Stimulated activated CD8-positive, alpha-beta memory T cell treated with anti-CD3 and anti-CD28 coated beads, Interleukin-7, amount 100 ng/mL, for 24 hours (primary cell): ENCODE measurements at places on chromosomes 4 and X.

- no peak for DNase-seq
Observed at GRCh38 chr4:123823244-123823643, 426.6 kb downstream of the SPRY1 start.

- no peak for DNase-seq
Observed at GRCh38 chr4:30912098-30912714, 192.0 kb downstream of the PCDH7 start.

DNA sequence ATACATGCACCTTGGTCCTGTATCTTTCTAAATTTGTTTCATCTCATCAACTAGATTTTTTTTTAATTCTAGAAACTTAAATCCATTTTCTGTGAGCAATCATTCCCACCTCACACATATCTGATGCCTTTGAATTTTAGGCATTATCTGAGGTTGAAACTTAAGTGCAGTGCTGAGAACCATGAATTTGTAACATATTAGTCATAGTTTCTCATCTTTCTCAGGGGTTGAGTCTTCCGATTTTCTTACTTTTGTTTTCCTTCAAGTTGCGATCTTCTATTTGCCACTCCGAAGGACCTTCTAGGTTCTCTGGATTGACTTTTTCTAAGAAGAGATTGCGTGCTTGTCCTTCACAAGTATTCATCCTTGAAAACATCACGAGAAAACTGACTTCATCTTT lies 3.7 kb upstream of the NR0B1 start:
- no peak for DNase-seq

DNA sequence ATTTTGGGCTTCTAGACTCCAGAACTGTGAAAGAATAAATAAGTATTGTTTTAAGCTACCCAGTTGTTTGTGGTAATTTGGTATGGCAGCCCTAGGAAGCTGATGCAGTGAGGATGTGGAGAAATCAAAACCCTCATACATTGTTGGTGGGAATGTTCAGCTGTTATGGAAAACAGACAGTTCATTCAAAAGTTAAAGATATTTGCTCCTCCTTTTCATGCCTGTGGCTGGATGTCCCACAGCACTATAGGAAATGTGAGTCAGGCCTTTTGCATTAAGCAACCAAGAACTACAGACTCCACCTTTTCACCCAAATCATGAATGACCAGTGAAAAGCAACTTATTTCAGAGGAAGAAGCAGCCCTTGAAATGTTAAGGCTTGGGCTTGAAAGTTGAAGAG lies 6.7 kb downstream of the BBS12 start:
- DNase-seq, result no peak

- DNase-seq, result no peak
Observed at GRCh38 chrX:20037186-20037585, 46.3 kb upstream of the BCLAF3 start.

DNA sequence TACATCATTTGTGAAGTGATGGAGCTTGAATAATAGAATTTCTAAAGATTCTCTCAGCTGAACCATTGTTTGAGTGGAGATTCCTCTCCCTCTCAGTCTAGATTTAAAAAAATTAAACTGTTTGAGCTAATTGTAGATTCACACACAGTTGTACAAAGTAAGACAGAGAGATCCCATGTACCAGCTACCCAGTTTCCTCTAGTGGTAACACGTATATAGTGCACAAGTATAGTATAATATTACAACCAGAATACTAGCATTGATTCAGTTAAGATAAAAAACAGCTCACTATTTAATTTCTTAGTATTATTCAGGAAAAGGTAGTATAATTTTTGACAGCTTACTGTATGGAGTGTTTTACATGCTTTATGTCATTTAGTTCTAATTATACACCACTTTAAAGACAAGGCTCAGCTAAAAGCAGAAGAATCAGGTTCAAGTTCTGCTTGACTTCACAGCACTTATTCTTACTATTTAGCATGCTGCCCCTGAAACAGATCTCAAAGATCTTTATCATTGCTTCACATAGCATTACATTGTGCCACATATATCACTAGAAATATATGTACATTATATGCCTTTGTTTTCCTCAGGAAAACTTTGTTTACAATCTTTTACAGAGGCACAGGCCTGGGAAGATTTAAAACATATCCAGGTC lies 136.1 kb downstream of the SNCA start:
- DNase-seq, result no peak

GRCh38 chr4:164081801-164082200 lies 587.3 kb downstream of the TMA16 start:
- no peak for DNase-seq

DNA sequence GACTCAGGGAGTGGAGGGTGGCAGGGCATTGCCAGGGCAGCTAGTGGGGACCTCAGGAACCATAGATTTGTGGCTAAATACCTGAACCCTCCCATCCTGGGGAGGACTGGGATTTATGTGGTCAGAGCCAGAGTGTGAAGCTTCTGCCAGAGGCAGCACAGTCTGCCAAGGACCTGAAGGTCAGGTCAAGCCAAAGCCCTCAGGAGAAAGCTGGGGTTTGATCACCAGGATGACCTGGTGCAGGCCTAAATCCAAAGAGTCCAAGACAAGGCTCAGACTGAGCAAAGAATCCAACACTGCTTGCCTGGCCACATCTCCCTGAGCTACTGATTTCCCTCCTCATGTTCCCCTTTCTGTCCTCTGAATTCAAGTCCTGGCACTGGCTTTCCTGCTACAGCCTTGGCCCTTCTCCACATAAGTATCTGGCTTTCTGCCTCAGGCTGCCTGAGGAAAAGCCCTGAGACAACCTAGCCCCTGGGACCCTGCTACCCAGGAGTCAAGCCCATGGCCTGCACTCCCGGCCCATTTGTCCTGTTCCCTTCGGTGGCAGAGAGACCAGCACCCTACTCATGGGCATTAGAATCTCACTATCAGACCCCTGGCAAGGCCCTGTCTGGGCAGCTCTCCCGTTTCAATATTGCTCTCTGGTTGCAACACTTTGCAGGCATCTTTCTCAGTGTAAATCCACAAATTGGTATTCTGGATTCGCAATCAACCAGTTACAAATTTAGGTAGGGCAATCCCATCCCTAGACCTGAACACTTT lies 39.3 kb upstream of the SLC25A43 start:
- no peak for DNase-seq

GRCh38 chrX:9957743-9958142 lies 9.4 kb upstream of the CLDN34 start:
- no peak for DNase-seq

DNA sequence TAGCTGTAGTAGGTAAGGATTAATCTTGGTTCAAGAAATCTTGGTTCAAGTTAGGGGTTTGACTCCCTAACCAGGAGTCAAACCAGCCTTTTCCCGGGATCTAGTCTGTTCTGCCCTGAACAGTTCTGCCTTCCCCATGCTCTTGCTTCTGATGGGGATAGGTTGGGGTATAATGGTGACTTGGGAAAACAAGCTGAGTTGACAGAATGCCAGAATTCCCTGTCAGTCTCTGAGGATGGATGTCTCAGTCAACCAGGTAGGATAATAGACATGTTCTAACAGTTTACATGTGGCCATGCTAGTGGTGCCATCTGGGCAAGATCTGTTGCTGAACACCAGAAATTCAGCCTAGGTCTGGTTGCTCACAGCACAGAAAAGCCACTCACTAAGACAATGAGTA lies 51.4 kb downstream of the RAB40AL start:
- no peak for DNase-seq

GRCh38 chr4:71538528-71538927 lies 199.7 kb downstream of the SLC4A4 start:
- no peak for DNase-seq

GRCh38 chr4:43244688-43245382 lies 352.3 kb downstream of the GRXCR1 start:
- no peak for DNase-seq

- no peak for DNase-seq
Observed at GRCh38 chr4:165328708-165329107, 1.2 kb downstream of the MSMO1 start.

DNA sequence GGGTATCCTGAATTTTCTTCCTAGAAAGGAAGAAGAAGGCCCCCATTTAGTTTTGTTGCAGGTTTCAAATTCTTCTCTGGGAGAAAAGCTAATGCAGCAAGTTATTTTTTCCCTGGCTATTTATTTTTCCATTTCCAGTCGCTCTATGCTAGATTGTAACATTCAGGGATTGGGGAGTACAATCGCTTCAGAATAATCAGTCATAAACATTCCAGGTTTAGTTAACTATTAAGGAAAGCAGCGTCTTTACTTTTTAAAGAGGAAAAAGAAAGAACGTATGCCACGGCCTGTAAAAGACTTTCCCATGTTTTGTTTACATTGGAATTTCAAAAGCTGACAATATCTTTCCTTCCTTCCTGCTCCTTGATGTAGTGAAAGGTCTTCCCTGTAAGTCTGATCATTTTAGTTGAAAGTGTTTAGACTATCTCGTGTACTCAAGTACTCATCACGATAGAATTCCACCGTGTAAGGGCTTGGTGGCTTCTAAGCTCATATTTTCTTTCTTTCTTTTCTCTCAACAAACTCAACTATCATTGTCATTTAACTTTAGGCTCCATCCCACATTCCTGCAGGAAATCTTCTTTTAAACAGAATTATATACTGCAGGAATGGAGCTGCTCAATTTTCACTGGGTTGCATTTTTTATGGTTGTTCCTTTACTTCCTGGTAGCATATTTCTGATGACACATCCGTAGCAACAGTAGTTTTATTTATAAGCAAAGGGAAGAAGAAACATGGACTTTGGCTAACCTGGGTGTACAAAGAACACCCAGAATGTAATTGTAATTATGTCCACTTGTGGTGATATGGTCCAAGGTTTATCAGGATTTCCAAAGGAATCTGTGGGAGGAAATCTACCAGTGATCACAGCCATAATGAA lies 213.1 kb upstream of the FAT1 start:
- no peak for DNase-seq

- DNase-seq, result no peak
Observed at GRCh38 chrX:107484002-107484726, 34.7 kb downstream of the FRMPD3 start.

DNA sequence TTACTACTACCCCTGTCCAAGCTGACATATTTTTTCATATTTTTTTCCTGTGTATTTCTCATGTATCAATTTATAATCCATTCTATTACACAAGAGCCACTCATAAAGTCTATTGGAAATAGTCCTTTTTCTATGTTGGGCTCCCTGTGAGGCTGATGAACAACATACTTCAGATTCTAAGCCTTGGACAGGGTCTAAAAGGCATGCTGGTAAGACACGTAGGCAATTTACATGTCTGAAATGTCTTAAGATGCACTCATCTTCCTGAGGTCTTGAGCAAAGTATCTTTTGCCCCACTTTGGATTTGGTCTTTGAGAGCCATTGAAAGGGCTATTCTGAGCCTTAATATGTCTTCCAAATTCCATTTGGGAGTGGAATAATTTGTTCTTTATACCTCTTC lies 31.8 kb downstream of the OCIAD1 start:
- DNase-seq, result no peak

- no peak for DNase-seq
Observed at GRCh38 chr4:81811562-81812293, 340.0 kb upstream of the RASGEF1B start.

GRCh38 chr4:158782551-158783360 lies 13.9 kb downstream of the FNIP2 start:
- no peak for DNase-seq

- no peak for DNase-seq
Observed at GRCh38 chr4:10119278-10119677, 2.7 kb upstream of the WDR1 start.

GRCh38 chrX:107673431-107673830 lies 45.1 kb downstream of the PRPS1 start:
- DNase-seq, result no peak

DNA sequence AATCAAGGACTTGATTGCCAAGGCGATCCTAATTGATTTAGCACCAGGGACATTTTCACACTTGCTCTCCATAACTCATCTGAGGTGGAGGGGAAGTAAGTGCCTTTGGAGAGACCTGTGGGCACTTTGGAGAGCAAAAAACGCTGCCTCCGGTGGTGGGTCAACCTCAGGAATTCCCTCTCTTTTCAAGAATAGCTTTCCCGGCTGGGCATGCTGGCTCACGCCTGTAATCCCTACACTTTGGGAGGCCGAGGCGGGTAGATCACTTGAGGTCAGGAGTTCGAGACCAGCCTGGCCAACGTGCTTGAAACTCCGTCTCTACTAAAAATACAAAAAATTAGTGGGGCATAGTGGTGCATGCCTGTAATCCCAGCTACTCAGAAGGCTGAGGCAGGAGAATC lies 49.2 kb downstream of the PRPS1 start:
- no peak for DNase-seq

DNA sequence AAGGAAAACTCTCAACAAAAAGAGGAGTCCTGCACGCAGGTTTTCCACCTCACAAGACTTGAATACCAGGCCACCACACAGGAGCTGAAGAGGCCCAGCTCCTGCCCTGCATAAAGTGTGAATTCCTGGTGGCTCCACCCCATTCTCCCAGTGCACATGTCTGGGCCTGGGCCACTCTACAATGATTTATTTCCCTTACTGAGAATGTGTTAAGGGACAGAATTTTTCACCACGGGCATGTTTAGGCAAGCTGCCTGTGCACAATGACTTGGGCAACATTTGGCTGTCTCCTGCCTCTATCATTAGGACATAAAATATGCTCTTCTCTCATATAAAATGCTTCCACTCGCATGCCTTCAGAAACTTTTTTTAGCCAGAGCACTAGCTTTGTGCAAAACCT lies 197.1 kb downstream of the SLC7A11 start:
- no peak for DNase-seq

DNA sequence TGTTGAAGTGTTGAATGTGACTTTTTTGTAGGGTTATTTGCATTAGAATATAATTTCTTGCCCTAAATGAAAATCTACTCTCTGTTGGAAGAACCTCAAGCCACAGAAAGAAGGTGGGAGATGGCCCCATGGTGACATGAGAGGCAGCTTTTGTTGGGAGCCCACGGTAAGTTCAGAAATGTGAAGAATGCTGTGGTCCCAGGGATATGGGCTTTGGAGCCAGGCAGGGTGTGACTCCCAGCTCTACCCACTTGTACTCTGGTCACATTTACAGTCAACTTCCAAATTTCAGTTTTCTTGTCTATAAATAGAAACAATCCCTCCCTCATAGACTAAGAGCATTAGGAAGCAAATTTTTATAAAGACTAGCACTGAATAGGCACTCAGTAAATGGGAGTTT lies 177.8 kb downstream of the RAB28 start:
- no peak for DNase-seq

DNA sequence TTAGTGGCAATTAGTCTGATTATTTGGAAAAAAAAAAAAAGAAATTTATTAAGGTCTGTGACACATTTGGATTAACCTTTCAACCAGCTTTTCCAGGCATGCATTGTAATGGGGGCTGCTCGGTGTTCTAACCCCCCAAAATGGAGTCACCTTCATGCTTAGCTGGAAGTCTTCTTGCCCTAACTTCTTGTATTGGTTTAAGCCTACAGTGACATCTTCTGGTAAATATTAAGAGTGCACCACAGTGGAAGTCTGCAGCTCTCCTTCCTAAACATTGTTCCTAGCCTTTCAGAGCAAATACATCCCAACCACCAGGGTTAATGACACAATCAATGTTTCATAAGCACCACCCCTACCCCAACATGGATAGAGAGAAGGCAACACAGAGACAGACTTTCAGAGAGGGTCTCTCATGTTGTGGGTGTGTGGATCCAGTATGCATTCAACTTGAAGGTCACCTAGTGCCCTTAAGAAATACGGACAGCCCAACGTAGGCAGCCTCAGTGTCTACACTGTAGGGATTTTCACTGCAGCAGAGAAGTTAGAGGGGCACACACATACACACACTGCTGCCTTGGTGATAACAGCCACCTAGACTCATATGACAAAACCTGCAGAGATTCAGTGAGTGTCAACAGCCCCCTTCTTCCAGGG lies 142.9 kb upstream of the MBNL3 start:
- no peak for DNase-seq
